ENCODE measurements at places on chromosomes 1 and 21.

DNA sequence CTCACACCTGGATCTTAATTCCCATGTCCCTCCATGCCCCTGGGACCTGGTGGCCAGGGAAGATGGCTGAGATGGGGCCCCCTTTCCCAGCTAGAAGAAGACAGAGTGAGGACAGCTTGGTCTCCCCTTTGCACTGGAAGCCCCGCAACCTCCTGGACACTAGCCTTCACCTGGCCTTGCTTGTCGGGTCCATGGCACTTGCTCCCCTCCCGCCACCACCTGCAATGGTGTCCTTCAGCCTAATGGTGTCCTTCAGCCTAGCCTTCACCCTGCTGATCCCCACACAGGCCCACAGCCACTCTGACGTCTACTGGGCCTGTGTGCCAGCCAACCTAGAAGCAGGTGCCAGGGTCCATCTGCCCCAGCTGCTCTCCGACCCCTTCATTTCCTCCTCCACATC, 45.9 kb upstream of the EDN2 start:
- no peak for DNase-seq

DNA sequence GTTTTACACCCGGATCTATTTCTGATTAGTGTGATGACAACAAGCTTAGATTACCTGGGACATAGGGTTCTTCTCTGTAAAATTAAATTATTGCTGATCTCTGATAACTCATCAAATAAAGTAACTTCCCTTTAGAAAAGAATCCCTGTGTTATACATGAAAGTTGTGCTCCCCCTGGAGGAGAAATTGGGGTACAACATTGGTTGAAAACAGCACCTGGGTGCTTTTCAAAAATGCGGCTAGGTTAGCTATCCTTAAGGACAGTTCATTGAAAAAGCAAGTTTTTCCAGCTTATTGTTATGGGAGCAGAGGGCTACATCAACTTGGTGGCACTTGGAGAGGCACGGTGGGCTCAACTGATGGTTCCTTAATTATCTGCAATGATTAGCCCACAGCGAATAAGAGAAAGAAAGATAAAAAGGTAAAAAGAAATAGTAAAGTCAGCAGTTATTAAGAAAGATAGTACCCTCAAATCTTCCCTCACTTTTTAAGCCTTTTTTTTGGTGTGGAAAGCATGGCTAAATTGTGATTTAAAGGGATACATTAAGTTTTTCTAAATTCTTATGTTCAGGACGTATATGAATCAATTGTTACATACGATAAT, 97.8 kb downstream of the FMN2 start:
- DNase-seq = no peak

DNA sequence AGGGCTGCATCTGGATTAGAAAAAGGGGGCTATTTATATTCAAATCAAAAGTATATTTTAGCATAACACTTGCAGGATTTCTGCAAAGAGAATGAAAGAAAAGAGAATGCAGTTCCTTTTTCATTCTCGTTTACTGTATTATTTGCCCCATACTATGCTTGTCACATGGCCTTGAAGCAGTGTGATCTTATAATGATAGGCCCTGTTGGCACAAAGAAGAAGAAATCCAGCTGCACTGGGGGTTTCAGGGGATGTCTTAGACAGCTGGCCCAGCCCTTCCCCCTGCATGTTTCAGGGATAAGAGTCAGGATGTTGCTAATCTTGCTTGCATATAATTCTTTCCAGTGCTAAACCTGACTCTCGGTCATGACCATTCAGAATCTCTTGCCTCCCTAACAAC, 369.5 kb downstream of the SEC16B start:
- DNase-seq = no peak

- DNase-seq = no peak
These were observed 39.9 kb upstream of the BACH1 start for GRCh38 chr21:29258626-29259338.
